ENCODE measurements at places on chromosomes 1 and 21. TPM values are rescaled to one million over a fixed set of nuclear protein-coding genes. Genes with fewer than 3 reads are reported as not detected.

The PDC gene
- not detected for total RNA-seq

The ADCY10 gene
- 0.11 TPM for total RNA-seq

The SMCP gene
- total RNA-seq = not detected

The C1orf116 gene
- 0.25 TPM for total RNA-seq

The ATXN7L2 gene
- total RNA-seq = 13.1 TPM

The FALEC gene
- not detected for total RNA-seq

The C4BPA gene
- not detected for total RNA-seq

GRCh38 chr1:228804640-228805413 is 69.5 kb downstream of the RHOU start:
- no peak for DNase-seq
- H3K36me3 ChIP-seq = no peaks in the 10 kb centered on the region

- H3K4me3 ChIP-seq = no peak overlapping the region
- no peaks in the 10 kb centered on the region for H3K36me3 ChIP-seq
- no peak overlapping the region for H3K27ac ChIP-seq
- no peaks in the 10 kb centered on the region for H3K27me3 ChIP-seq
- DNase-seq = no peak
Measured at GRCh38 chr21:29526545-29526944, 227.8 kb downstream of the BACH1 start.

DNA sequence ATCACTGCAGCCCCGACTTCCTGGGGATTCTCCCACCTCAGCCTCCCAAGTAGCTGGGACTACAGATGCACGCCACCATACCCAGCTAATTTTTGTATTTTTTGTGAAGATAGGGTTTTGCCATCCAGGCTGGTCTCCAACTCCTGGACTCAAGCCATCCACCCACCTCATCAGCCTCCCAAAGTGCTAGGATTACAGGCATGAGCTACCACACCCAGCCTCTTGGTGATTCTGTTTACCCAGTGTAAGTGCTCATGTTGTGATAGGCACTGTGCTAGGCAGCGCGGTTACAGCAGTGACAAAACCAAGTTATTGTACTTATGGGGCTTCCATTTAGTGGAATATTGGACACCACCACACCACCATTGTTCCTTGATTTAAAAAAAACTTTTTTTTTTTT is 9.7 kb upstream of the STX12 start:
- H3K4me1 ChIP-seq = no peaks in the 10 kb centered on the region
- peaks cover 30% of the 10 kb centered on the region for H3K36me3 ChIP-seq
- no peaks in the 10 kb centered on the region for H3K27me3 ChIP-seq

GRCh38 chr1:226702318-226702956 is 36.6 kb downstream of the ITPKB start:
- peak overlapping the region; percentile 95 for H3K27ac ChIP-seq
- H3K27me3 ChIP-seq = no peaks in the 10 kb centered on the region
- H3K4me1 ChIP-seq = peaks cover 80% of the 10 kb centered on the region
- DNase-seq = no peak
- peak overlapping the region; percentile 65 for H3K4me3 ChIP-seq
- H3K36me3 ChIP-seq = peaks cover 49% of the 10 kb centered on the region

DNA sequence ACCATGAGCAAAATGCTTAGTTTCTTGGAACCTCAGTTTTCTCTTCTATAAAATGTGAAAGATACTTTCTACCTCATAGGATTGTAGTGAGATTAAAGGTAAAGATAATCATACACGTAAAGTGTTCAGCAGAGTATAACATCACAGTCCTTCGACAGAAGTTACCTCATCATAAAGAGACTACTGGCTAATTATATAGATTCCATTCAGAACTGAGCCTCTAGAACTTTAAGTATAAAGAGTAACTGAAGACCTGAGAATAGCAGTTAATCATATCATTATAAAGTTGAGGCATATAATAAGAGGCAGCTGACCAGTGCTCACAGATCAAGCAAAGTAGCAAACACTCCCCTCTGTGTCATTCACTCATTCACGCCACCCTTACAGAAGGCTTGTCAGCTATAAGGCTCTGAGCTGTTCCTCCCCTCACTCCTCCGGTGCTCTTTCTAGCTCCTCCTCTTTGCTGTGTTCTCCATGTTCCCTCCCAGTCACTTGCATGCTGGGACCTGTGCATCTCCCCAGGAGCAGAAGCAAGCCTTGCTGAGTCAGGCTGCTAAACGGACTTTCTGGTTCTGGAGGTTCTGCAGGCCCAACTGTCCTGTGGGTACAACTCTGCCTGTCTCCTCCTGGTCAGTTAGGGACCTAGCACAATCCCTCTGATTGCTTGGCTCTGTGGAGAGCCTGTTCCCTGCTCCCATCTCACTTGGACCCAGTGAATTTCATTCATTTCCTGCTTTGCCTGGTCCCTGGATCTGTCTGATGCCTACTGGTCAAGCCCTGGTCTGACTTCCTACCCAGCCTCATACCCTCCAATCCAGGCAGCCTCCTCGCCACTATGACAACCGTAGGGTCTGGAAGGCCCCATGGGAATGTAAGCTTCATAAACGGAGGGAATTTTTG is 28.3 kb upstream of the LY9 start:
- H3K27me3 ChIP-seq = no peaks in the 10 kb centered on the region
- H3K4me1 ChIP-seq = peaks cover 23% of the 10 kb centered on the region
- no peaks in the 10 kb centered on the region for H3K36me3 ChIP-seq
- peak overlapping the region; percentile 57 for H3K27ac ChIP-seq

DNA sequence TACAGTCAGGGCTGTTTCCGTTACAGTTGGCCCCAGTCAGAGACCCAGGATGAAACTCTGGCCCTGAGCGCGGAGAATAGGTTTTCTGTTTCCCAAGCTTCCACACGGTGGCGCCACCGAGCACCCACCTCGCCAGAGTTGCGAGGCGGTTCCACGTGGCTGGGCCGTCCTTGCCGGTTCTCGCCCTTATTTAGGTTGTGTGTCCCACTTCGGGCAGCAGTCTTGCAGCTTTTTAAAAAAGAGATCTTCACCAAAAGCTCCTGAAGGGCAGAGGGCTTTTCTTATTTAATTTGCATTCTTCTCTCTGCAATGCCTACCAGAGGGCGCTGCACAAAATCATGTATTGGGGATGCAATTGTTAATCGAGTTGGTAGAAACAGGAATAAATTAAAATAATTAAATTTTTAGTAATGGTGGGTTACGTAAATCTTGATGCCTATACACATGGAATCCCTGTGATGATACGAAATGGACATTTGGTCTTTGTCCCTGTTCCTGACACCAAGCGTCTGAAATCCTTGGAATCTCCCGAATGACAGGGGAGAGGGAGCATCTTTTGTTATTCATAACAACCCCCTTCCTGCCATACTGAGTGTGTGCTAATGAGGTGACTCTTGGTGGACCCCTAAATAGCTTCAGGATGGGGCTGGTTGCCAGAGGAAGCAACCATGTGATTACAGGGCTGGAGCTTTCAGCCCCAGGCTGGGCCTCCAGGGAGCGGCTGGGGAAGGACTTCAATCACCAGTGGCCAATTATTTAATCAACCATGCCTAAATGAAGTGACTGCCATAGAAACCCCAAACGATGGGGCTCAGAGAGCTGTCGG is 5.6 kb upstream of the S100A7 start:
- H3K27ac ChIP-seq = no peak overlapping the region
- peaks cover 13% of the 10 kb centered on the region for H3K27me3 ChIP-seq
- peak; percentile 51 for DNase-seq
- H3K36me3 ChIP-seq = no peaks in the 10 kb centered on the region
- no peak overlapping the region for H3K4me3 ChIP-seq
- peaks cover 6% of the 10 kb centered on the region for H3K4me1 ChIP-seq

DNA sequence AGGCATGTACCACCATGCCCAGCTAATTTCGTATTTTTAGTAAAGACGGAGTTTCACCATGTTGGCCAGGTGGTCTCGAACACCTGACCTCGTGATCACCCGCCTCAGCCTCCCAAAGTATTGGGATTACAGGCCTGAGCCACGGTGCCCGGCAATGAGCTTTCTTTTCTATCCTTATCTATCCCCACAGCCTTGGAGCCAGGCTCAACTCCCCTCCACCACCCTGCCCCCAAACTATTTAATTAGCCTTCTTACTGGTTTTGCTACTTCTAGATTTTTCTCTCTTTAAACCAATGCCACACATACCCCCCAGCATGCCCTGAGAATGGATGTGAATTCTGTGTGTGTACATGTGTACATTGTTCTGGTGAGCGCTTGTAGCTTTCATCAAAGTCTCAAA is 5.7 kb upstream of the VANGL2 start:
- H3K4me1 ChIP-seq = no peaks in the 10 kb centered on the region
- peaks cover 4% of the 10 kb centered on the region for H3K27me3 ChIP-seq
- no peak for DNase-seq
- no peaks in the 10 kb centered on the region for H3K36me3 ChIP-seq
- H3K4me3 ChIP-seq = no peak overlapping the region
- no peak overlapping the region for H3K27ac ChIP-seq

- H3K27me3 ChIP-seq = no peaks in the 10 kb centered on the region
- no peak overlapping the region for H3K4me3 ChIP-seq
- no peak for DNase-seq
- H3K27ac ChIP-seq = no peak overlapping the region
Measured at GRCh38 chr1:156992215-156992614, 53.3 kb downstream of the ARHGEF11 start.

- H3K27ac ChIP-seq = no peak overlapping the region
- no peak overlapping the region for H3K4me3 ChIP-seq
- H3K27me3 ChIP-seq = no peaks in the 10 kb centered on the region
- H3K36me3 ChIP-seq = no peaks in the 10 kb centered on the region
Measured at GRCh38 chr1:43322506-43322905, 15.1 kb upstream of the MPL start.

DNA sequence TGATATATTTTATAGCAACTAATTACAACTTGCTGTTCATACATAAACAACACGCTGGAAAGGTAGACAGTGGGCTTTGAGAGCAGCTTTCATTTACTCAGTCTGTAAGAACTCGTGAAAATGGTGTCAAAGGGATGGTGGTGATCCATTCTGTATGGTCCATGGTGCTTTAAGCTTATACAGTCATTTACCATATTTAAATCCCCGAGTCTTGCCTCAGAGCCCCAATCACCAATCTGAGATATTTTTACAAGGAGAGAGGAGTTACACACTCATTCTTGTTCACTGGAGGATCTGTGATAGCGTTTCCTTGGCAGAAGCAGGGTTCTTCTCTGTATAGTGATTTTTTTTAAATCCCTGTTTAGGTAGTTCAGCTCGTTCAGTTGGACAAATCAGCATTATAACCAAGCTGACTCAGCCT is 694.6 kb downstream of the USP25 start:
- H3K27me3 ChIP-seq = no peaks in the 10 kb centered on the region
- H3K27ac ChIP-seq = no peak overlapping the region
- DNase-seq = no peak
- H3K4me3 ChIP-seq = no peak overlapping the region
- H3K4me1 ChIP-seq = no peaks in the 10 kb centered on the region

DNA sequence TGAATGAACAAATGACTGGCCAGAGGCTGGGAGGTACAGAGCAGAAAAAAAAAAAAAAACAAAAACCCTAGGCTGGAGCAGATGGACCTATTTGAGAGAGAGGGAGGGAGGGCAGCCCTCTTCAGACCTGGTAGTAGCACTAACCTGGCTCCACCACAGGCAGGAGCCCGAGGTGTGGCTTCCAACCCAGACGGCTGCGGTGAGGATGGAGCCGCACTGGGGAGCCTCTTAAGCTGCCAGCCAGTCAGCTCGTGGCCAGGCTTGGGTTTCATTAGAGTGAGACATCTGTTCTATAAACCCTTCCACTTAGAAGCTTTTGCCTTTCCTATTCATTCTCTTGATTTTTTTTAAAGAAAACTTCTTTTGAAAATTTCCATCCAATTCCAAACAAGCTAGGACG is 16.8 kb downstream of the LGR6 start:
- no peak for DNase-seq
- no peak overlapping the region for H3K27ac ChIP-seq
- no peak overlapping the region for H3K4me3 ChIP-seq
- H3K27me3 ChIP-seq = peaks cover 43% of the 10 kb centered on the region
- H3K4me1 ChIP-seq = peaks cover 8% of the 10 kb centered on the region

DNA sequence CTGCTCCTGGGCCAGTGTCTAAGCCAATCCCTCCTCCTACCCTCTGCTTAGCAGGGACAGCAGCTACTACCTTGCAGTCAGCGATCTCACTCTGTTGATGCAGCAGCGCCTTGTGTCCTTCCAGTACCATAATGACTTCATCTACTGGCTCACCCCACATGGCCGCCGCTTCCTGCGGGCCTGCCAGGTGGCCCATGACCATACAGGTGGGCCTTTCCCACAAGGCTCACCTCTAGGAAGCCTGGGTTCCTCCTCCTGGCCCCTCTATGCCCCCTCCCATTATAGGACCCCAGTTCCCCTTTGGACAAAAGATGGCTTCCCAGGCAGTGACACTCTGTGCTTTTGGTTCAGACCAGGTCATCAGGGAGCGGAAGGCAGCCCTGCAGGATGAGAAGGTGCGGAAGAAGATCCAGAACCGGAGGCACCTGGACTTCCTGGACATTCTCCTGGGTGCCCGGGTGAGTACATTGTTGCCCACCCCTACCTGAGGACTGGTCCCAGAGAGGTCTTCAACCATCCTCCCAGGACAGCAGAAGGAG is 15.1 kb downstream of the CYP4B1 start:
- H3K4me3 ChIP-seq = no peak overlapping the region
- no peaks in the 10 kb centered on the region for H3K27me3 ChIP-seq
- no peak overlapping the region for H3K27ac ChIP-seq
- no peak for DNase-seq
- H3K36me3 ChIP-seq = no peaks in the 10 kb centered on the region

GRCh38 chr1:113320972-113321680 is 69.2 kb upstream of the MAGI3 start:
- H3K27ac ChIP-seq = no peak overlapping the region
- H3K27me3 ChIP-seq = no peaks in the 10 kb centered on the region
- H3K4me1 ChIP-seq = no peaks in the 10 kb centered on the region
- H3K4me3 ChIP-seq = no peak overlapping the region
- H3K36me3 ChIP-seq = no peaks in the 10 kb centered on the region

GRCh38 chr1:195908121-195908520 is 700.1 kb downstream of the KCNT2 start:
- no peak overlapping the region for H3K27ac ChIP-seq
- no peaks in the 10 kb centered on the region for H3K36me3 ChIP-seq
- no peak for DNase-seq

DNA sequence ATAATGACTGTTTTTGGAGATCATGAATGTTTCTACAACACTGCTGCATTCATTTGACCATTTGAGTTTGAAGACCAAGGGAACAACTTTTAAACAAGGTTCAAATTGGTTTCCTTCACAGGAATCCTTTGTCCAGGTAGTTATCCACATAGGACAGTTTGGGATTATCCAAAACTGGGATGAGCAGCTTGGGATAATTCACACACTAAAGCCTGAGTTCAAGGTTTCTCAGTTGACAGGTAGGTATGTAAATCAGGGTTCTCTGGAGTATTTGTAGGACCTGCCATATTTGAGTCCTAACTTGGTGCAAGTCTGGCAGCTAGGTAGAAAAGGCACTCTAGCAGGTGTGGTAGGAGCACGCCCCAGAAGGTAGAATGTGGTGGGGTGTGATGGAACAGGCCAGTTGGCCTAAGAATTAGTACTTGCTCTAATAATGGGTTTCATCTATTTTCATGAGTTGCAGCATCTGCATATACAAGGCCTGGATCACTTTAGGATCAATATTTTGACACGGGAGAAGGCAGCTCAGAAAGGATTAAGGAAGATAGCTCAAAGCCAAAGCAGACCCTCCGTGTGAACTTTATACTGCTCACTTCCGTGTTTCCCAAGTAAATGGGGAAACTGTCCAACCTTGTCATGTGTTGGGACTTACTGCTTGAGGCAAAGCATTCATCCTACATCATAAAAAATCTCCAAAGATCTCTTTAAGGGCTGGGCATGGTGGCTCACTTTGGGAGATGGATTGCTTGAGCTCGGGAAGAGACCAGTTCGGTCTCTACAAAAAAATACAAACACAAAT is 14.1 kb upstream of the RAB42 start:
- peaks cover 55% of the 10 kb centered on the region for H3K36me3 ChIP-seq
- no peaks in the 10 kb centered on the region for H3K27me3 ChIP-seq
- no peak overlapping the region for H3K4me3 ChIP-seq
- DNase-seq = no peak

- DNase-seq = no peak
- no peaks in the 10 kb centered on the region for H3K36me3 ChIP-seq
- no peak overlapping the region for H3K27ac ChIP-seq
- no peaks in the 10 kb centered on the region for H3K4me1 ChIP-seq
Measured at GRCh38 chr21:43343095-43343991, 83.6 kb downstream of the SIK1 start.
